GM23338 (cell line): ENCODE measurements at places on chromosomes 6 and 20.

- DNase-seq: peak; percentile 85
Observed at GRCh38 chr6:52286798-52287432, 2.4 kb upstream of the MCM3 start.

DNA sequence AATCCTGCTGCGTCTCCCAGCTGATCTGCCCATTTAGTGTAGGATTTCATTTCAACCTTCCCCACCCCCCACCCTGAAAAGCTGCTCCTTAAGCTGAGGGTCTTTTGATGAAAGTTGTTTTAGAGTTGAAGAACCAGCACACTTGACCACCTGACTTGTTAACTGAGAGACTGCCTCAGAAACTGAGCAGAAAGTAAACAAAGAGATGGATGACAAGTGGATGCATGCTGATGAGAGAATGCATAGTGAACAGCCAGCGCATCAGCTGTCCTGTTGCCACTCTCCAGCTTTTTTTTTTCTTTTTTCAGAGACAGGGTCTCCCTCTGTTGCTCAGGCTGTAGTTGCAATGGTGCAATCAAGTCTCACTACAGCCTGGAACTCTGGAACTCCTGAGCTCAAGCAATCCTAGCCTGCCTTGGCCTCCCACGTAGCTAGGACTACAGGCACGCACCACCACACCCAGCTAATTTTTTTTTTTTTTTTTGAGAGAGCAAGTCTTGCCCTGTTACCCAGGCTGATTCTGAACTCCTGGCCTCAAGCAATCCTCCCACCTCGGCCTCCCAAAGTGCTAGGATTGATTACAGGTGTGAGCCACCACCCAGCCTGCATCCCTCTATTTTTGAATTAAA is 9.5 kb downstream of the RPL10A start:
- no peak for DNase-seq

- DNase-seq: no peak
Observed at GRCh38 chr20:13221313-13221672, 219 bp downstream of the ISM1 start.

- DNase-seq: no peak
Observed at GRCh38 chr20:38889792-38890496, 36.3 kb upstream of the FAM83D start.

- DNase-seq: no peak
Observed at GRCh38 chr20:54625497-54625896, 150.1 kb downstream of the DOK5 start.

- no peak for DNase-seq
Observed at GRCh38 chr6:108904741-108905140, 56.5 kb downstream of the ARMC2 start.

GRCh38 chr20:50837532-50838321 is 42.9 kb downstream of the BCAS4 start:
- no peak for DNase-seq

- no peak for DNase-seq
Observed at GRCh38 chr20:32040142-32040953, 11.7 kb upstream of the HCK start.

GRCh38 chr6:139277161-139277560 is 14.6 kb downstream of the TXLNB start:
- no peak for DNase-seq

DNA sequence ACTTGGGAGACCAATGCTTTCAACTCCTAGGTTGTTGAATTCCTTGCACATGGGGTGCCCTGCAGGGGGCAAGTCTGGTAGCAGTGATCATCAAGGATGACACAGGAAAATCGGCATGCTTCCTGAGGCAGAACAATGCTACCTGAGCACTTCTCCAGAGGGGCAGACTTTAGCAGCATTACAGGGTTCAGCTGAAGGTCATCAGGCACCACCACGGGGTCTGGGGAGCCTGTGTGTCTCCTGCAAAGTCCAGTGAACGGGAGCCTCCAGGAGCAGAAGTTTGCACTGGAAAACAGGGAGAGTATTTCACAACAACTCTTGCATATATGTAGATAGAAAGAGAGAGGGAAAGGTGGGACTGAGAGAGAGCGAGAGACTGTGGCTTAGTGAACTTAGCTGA is 10.2 kb downstream of the VSX1 start:
- DNase-seq: peak; percentile 44

- DNase-seq: no peak
Observed at GRCh38 chr6:139482287-139482686, 107.8 kb upstream of the CITED2 start.

DNA sequence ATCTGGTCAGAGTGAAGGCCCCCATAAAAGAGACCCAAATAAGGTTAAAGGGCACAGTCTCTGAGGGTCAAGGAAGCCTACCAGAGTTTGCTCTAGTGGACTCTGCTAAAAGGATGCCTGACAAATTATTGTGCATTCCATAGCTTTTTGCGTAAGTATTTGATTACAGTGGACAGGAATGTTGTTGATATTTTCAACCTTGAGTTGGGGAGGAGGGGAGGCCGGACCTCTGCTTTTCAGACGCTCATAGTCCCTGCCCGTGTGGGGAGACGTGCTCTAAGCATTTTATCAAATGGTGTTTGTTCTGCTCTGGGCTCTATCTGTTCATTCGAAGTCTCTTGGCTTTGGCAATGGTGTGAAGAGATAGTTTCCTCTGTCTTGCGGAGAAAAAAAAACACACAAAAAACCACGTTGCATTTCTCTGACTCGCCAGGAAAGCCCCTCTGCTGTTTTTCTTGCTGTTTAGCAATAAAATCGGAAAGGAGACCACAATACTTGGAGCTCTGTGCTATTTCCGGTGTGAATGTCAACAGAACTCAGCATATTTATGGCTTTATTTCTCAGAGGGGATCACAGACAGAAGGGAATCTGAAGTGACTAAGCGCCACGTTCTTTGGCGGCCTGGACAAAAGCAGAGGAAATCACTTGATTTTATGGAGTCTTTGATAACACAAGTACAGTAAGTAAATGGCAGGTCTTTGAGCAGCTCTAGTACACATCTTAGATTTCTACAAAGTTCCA is 159.8 kb downstream of the ZFP64 start:
- DNase-seq: peak; percentile 13

GRCh38 chr20:9122571-9122970 is 53.7 kb downstream of the PLCB4 start:
- no peak for DNase-seq

GRCh38 chr20:3101737-3102574 is 17.4 kb upstream of the AVP start:
- no peak for DNase-seq

DNA sequence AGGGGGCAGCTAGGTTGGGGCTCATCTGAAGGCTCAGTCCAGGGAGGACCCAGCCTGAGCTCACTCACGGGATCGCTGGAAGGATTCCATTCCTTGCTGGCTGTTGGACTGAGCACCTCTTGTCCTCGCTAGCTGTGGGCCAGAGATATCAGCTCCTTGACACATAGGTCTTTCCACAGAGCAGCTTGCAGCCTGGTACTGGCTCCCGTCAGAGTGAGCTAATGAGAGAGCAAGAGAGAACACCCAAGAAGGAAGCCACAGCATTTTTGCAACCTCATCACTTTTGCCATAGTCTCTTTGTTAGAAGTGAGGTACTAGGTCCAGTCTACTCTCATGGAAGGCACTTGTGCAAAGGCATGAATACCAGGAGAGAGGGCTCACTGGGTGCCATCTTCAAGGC is 179.9 kb downstream of the CDC5L start:
- no peak for DNase-seq

DNA sequence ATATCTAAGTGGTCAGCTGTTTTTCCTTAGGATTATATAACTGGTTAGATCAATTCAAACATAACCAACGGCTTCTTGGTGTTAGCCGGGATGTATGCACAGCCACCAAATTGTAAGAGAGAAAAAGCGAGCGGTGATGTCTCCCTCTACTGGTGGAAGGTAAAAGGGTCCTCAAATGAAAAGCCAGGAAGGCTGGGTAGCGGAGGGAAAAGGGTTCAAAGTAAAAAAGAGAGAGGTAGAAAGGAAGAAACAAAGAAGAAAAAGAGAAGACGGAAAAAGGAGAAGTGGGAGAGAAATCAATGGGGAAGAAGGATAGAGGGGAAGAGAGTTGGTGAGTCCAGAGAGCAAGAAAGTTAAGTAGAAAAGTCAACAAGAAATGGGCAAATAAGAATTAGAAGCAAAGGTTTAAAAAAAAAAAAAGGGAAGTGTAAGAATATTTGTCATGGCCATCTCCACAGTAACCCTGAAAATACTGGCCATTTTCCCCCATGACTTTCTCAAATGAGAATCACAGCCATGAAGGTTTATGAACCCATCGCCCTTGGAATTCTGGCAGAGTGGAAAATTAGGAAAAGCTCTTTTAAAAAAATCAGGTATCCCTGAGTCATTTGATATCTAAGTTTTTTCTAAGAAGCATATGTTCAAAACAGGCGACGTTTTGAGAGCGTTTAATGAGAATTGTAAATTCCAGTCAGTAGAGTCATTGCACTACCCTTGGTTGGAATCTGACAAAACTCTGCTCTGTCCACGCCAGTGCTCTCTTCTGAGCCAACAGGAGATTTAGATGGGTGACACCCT is 155.6 kb upstream of the SNX9 start:
- peak; percentile 85 for DNase-seq

DNA sequence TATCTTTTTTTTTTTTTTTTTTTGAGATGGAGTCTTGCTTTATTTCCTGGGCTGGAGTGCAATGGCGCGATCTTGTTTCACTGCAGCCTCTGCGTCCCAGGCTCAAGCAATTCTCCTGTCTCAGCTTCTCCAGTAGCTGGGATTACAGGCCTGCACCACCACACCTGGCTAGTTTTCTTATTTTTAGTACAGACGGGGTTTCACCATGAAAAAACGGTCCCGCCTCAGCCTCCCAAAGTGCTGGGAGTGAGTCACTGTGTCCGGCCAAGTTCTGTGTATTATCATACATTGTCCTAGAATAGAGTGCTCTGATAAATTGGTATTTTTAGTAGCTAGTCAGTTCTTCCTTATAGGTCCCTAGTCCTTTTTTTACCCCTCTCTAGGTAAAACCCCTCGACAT is 2.8 kb downstream of the SNRPC start:
- DNase-seq: no peak

DNA sequence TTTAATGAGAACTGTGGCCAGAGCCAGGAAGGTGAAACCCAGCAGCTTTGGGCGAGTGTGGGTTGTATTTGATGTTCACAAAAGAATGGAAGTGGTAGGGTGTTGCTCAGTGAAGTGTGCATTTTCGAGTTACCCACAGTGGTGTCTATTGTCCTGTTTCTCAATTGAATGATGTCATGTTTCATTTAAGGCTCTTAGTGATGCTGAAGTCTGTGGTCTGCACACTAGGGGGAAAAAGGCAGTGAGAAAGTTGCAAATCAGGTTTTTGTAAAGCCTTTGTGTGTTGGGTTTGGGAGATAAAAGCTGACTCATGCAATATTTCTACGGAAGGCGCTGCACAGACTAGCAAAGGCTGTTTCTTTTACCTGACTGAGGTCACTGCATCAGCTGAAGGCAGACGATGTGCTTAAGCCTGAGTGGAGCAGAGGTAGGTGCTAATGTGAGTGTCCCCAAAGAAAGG is 121.1 kb downstream of the PLEKHG1 start:
- DNase-seq: peak; percentile 43

DNA sequence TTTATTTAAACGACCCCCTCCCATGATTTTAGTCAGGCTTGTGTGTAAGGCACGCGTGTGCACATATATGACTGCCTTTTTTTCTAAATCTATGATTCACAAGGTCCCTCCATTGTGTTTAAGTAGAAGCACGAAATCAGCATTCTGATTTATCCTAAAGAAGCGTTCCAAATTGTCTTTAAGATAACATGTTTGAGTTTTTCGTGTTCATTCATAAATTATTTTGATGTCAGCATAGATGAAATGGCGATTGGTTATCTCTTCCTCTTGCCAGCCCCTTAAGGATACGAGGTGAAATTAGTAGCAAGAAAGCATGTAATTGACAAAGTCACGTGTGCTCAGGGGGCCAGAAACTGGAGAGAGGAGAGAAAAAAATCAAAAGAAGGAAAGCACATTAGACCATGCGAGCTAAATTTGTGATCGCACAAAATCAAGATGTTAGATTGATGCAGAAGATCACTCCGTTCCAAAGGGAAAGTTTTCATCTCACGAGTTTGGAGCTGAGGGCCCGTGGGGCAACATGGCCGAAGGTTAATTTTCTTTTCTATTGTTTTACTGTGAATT is at the start of gene LIN28B:
LIN28B (plus strand) TSS at position 377 of the 564 bp plus-strand sequence; CDS start at position 521, 144 bp downstream.
- DNase-seq: no peak

DNA sequence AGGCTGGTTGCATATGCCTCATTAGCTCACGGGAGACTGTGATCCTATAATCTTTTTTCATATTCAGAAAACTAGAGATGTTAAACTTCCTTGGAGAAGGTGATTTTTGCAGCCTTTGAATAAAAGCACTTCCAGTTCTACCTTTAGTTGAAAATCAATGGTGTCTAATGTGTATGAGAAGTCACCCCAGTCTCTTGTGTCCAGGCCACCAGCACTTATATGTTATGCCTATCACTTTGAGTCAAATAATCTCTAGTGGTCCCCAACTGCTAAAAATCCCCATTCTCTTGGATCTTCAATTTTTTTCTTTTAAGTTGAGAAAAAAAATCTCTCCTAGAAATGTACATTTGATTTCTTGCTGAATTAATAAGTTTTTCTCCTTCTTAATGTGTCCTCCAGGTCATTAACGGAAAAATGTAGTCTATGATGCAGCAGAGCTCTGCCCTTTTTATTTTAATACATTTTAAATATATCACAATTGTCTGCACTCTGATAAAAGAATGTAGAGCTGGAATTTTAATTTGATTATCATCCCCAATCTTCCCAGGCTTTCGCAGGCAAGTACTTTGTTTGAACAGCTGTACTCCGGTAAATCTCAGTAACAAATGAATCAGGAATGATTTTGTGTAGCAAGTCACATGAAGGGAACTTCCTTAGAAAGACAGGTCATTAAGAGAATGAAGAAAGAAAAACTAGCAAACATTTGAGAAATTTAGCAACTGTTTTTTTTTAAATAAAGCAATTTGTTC is 147.0 kb downstream of the SOX4 start:
- peak; percentile 50 for DNase-seq

- DNase-seq: no peak
Observed at GRCh38 chr6:168699631-168700295, 258.8 kb downstream of the SMOC2 start.

- no peak for DNase-seq
Observed at GRCh38 chr6:131764350-131764749, 43.5 kb upstream of the ENPP1 start.

DNA sequence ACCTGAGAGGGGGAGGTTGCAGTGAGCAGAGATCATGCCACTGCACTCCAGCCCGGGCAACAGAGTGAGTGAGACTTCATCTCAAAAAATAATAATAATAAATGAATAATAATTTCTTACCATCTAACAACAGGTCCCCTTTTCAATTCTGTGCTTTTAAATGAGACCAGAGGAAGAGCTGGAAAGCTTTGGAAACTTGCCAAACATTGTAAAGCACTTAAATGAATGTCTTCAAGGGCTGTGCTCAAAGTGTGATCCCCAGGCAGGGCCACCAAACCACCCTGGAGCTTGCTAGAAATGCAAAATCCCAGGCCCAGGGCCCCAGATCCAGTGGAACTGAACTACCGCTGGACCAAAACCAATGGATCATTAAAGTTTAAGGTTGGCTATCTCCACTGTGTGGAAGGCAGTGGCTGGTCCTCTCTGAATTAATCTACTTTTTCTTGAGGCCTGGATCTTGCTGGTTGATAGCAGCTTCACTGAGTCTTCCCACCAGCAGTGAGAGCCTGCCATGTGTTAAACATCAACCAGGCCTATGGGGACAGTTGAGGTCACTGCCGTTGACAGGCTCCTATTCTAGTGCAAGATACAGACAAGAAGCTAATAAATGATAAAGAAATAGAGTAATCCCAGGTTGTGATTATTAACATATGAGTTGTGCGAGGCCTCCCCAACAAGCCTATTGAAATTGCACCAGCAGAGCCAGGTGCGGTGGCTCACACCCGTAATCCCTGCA is 23.7 kb upstream of the TFAP2C start:
- DNase-seq: no peak
